ENCODE measurements at places on chromosomes 7 and 10.

GRCh38 chr10:43225004-43225786, 41.7 kb downstream of the RASGEF1A start:
- DNase-seq = no peak
- no peak overlapping the region for H3K4me3 ChIP-seq
- peak overlapping the region; percentile 28 for H3K27ac ChIP-seq
- H3K36me3 ChIP-seq = no peaks in the 10 kb centered on the region
- peaks cover 23% of the 10 kb centered on the region for H3K4me1 ChIP-seq
- H3K27me3 ChIP-seq = peaks cover 28% of the 10 kb centered on the region

GRCh38 chr7:50304911-50305582, 531 bp downstream of the IKZF1 start:
- DNase-seq = peak; percentile 64
- peaks cover 47% of the 10 kb centered on the region for H3K36me3 ChIP-seq
- no peaks in the 10 kb centered on the region for H3K27me3 ChIP-seq
- H3K4me1 ChIP-seq = peaks cover 31% of the 10 kb centered on the region

- DNase-seq = no peak
- no peak overlapping the region for H3K27ac ChIP-seq
These were observed 308.3 kb upstream of the STEAP1 start for GRCh38 chr7:89845952-89846351.

GRCh38 chr7:74617180-74617744, 40.3 kb upstream of the GTF2I start:
- peak overlapping the region; percentile 44 for H3K4me3 ChIP-seq
- no peaks in the 10 kb centered on the region for H3K36me3 ChIP-seq
- no peaks in the 10 kb centered on the region for H3K27me3 ChIP-seq
- DNase-seq = peak; percentile 37
